ENCODE measurements at places on chromosomes 5 and 9. TPM values are rescaled to one million over a fixed set of nuclear protein-coding genes. Genes with fewer than 3 reads are reported as not detected.

The CNTFR gene
- total RNA-seq = not detected

The LRRC14B gene
- total RNA-seq = not detected

The PCDHB5 gene
- total RNA-seq = 1.7 TPM

The IFNA13 gene
- not detected for total RNA-seq

The SLC6A19 gene
- not detected for total RNA-seq

The NME5 gene
- 2.4 TPM for total RNA-seq

The BARHL1 gene
- not detected for total RNA-seq

The ACOT12 gene
- total RNA-seq = not detected

The MTREX gene
- 141 TPM for total RNA-seq

The POU5F2 gene
- 1.2 TPM for total RNA-seq

The CKMT2 gene
- total RNA-seq = 0.56 TPM

The PFN3 gene
- total RNA-seq = not detected

The SLC34A3 gene
- total RNA-seq = not detected

Data from dermis blood vessel endothelial cell (primary cell).